Breast epithelium (tissue), 4 donors: ENCODE measurements at places on chromosomes 2 and 18. TPM values are rescaled to one million over a fixed set of nuclear protein-coding genes. Genes with fewer than 3 reads are reported as not detected.

AGXT gene
- total RNA-seq: under 0.01 TPM

TMEFF2 gene
- total RNA-seq: not detected

ALPI gene
- not detected for total RNA-seq

CFC1 gene
- total RNA-seq: not detected

PTPN2 gene
- 57.1 TPM for total RNA-seq

SGPP2 gene
- 8.8 TPM for total RNA-seq

SPHKAP gene
- total RNA-seq: not detected

STPG4 gene
- total RNA-seq: not detected
